ENCODE measurements at places on chromosomes 11 and 22. TPM values are rescaled to one million over a fixed set of nuclear protein-coding genes. Genes with fewer than 3 reads are reported as not detected.

OR51B4 gene
- total RNA-seq, result 48.2 TPM

C11orf86 gene
- not detected for total RNA-seq

KCNQ1 gene
- total RNA-seq, result 0.44 TPM

SEC14L6 gene
- 1.6 TPM for total RNA-seq

DRG1 gene
- 76.4 TPM for total RNA-seq

Data from K562 (cell line).